ENCODE measurements at places on chromosomes 12 and 14.

GRCh38 chr12:75508159-75508558, 3.2 kb downstream of the KRR1 start:
- no peak for DNase-seq

DNA sequence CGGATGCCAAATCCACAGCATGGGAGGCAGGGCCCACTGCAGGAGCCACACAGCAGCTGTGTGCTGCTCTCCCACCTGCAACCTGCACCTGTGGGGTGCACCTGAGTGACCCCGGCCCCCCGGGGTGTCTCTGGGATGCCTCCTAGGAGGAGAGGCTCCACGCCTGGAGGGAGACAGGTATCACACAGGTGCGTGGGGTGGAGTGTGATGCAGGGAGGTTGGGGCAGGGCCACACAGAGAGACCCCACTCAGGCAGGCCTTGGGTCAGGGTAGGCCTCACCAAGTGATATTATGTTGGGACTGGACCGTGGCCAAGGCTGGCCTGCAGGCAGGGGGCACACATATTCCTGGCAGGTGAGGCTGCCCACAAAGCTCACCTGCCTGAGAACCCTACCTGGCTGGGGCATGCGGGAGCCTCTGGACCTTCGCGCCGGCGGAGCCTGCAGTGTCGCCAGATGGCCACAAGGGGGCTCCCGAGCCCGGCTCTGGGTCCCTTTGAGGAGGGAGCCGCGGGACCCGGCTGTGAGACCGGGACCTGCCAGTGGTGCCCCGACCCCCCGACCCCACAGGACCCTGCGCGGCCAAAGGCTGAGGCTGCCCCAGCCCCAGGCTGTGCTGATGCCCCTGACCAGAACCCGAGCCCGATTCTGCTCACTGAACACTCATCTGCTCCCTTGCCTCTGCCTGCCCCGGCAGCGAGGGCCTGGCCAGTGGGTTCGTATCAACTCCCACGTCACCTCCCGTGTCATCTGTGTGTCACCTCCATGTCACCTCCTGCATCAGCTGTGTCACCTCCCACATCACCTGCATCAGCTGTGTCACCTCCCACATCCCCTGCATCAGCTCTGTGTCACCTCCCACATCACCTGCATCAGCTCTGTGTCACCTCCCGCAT, 11.4 kb downstream of the TMEM121 start:
- DNase-seq: no peak

DNA sequence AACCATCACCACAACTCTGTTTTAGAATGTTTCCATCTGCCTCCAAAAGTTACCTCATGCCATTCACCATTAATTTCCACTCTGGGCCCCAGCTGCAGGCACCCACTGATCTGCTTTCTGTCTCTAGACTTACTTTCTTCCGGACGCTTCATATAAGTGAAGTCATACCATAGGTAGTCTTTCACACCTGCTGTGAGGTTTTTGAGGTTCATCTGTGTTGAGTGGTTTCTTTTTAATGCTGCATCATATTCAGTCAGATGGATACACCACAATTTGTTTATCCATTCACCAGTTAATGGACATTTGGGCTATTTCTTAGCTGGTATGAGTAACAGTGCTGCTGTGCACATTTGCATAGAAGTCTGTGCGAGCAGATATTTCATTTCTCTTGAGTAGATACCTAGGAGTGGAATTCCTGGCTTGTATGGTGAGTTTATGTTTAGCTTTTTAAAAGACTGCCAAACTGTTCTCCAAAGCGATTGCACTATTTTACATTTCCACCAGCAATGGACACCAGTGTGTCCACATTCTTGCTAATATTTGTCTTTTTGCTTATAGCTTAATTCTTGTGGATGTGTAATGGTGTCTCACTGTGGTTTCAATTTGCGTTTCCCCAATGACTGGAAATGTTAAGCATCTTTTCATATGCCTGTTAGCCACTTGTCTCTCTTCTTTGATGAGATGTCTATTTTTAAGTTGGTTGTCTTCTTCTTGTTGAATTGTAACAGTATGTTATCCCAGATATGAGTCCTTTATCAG, 48.3 kb downstream of the ZFYVE21 start:
- DNase-seq: no peak

GRCh38 chr12:108133482-108133881, 4.4 kb downstream of the WSCD2 start:
- no peak for DNase-seq

- DNase-seq: no peak
Observed at GRCh38 chr12:6914246-6914946, at the start of gene ENO2. Gene ENO2, plus strand, starts transcription at chr12:6914580. Its CDS starts 1,253 bp downstream, at chr12:6915833.

GRCh38 chr12:2395354-2395977, 342.7 kb downstream of the CACNA1C start:
- DNase-seq: no peak

DNA sequence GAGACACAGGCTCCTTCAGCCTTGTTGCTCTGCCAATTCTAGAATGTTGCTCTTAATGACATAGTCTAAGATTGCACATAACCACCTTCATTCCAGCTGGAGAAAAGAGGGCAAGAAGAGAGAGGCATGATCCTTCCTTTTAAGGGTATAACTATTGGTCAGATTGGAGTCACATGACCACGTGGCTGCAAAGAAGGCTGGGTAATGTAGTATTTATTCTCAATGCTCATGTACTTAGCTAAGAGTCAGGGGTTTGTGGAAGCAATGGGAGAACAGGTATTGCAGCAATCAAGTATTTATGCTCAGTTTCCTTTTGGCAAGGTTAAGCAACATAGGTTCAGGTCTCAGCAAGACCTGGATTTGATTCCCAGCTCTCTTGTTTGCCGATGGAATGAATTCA, 298.8 kb upstream of the TBX3 start:
- no peak for DNase-seq

DNA sequence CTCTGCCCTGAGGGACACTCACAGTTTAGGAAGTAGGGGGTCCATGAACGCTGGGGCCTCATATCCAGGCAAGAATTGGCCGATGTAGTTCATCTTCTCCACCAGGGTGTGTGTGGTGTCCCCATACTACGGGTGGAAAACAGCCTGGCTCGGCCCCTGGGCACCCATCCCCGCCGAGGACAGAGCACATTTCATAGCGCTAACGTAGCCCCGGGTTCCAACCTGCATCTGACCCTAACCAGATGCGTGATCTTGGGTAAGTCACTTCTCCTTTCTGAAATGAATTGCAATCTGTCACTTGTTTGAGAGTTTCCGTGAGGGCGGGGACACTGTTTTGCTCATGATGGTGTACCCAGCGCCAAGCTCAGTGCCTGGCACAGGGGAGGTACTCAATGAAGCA, 9.0 kb downstream of the HPD start:
- no peak for DNase-seq
